Cardiac septum (tissue), 1 donor: ENCODE measurements at places on chromosomes 16 and 17. TPM values are rescaled to one million over a fixed set of nuclear protein-coding genes. Genes with fewer than 3 reads are reported as not detected.

ABCA3 gene
- 13.6 TPM for total RNA-seq

PRAC2 gene
- total RNA-seq: not detected

HYDIN gene
- 2.6 TPM for total RNA-seq

ASPHD1 gene
- total RNA-seq: 0.38 TPM

SYCE1L gene
- 0.83 TPM for total RNA-seq
